Pancreas (tissue), 10 donors: ENCODE measurements at places on chromosomes 7 and 10.

GRCh38 chr7:65980478-65981250, 1.3 kb downstream of the GUSB start:
- DNase-seq = no peak

GRCh38 chr10:120459185-120459584, 2.2 kb downstream of the PLPP4 start:
- no peak for DNase-seq

DNA sequence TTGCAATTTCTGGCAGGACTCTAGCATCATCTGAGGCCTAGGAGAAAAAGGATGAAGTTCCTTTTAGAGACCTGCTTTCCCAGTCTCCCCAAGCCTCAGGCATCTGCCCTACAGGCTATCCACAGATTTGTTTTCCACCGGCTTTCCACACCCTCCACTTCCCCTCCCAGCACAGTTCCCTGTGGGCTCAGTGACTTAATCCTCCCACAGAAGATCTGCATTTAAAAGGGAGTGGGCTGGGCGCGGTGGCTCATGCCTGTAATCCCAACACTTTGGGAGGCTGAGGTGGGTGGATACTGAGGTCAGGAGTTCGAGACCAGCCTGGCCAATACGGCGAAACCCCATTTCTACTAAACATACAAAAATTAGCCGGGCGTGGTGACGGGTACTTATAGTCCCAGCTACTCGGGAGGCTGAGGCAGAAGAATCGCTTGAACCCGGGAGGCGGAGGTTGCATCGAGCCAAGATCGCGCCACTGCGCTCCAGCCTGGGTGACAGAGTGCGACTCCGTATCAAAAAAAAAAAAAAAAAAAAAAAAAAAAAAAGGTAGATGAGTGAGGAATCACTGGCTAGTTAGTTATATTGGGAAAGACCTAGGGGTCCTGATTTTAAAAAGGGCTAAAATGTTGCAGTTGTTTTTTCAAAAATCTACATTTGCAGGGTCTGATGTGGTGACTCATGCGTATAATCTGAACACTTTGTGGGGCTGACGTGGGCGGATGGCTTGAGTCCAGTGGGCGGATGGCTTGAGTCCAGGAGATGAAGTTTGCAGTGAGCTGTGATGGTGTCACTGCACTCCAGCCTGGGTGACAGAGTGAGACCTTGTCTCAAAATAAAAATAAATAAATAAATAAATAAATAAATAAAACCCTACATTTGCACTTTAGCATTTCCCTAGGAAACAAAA, 119.5 kb downstream of the BAMBI start:
- no peak for DNase-seq

GRCh38 chr7:157687845-157688532, 351.2 kb downstream of the DNAJB6 start:
- no peak for DNase-seq

- no peak for DNase-seq
These were observed 46.7 kb downstream of the CALD1 start for GRCh38 chr7:134826105-134826504.

DNA sequence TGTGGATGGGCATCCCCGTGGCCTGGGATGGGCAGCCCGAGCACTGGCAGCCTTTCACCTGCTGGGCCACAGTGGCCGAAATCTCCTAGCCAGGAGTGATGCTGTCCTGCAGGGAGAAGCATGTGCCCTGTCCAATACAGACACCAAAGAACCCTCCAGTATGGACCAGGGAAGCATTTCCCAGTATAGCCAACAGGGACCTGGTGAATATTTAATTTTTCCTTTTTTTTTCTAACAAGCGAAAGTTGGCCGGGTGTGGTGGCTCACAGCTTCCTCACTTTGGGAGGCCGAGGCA, 11.0 kb downstream of the IMPDH1 start:
- DNase-seq = no peak

GRCh38 chr10:76040107-76040829, 608.8 kb downstream of the LRMDA start:
- no peak for DNase-seq
